ENCODE measurements at places on chromosomes 2 and 18.

- no peak for DNase-seq
These were observed 55.4 kb downstream of the EPAS1 start for GRCh38 chr2:46352621-46353020.

GRCh38 chr2:6372317-6372901, 493.3 kb downstream of the CMPK2 start:
- no peak for DNase-seq

DNA sequence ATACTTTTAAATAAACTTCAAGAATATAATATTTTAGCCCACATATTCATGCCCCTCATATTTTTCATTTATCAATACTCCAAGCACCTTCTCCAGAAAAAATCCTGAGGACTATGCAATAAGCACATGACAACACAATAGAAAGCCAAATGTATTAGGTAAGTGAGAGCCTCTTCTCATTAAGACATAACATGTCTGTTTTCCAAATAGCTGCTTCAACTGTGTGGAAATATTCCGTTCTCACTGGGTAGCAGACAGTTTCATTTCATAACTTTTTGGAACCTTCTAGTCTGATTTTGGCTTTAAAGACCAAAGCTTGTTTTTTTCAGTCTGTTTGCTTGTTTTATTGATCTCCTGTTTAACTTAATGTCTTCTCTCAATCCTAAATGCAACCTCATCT, 137.8 kb downstream of the PIK3C3 start:
- DNase-seq = no peak

GRCh38 chr2:102069311-102069974, 73.1 kb upstream of the IL1R1 start:
- DNase-seq = no peak

- no peak for DNase-seq
These were observed 436.4 kb downstream of the RNF144A start for GRCh38 chr2:7353571-7353970.

- no peak for DNase-seq
These were observed 9.6 kb downstream of the RAX start for GRCh38 chr18:59263661-59264060.

DNA sequence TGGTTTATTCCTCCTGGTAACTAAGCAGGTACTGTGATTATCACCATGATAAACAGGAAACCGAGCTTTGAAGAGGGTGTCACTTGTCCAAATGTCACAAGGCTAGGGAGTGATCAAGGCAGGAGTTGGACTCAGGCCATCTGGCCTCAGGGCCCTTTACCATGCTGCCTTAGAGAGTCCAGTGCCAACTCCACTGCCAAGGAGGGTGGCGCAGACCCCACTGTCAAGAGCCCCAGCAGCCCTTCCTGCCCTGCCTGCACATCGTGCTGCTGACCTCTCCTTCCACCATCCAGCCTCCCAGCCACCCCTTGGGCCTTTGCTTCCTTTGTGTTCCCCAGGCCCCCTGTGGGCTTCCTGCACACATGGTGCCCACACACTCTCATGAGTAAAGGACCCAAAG, 48.3 kb downstream of the TNS1 start:
- no peak for DNase-seq

DNA sequence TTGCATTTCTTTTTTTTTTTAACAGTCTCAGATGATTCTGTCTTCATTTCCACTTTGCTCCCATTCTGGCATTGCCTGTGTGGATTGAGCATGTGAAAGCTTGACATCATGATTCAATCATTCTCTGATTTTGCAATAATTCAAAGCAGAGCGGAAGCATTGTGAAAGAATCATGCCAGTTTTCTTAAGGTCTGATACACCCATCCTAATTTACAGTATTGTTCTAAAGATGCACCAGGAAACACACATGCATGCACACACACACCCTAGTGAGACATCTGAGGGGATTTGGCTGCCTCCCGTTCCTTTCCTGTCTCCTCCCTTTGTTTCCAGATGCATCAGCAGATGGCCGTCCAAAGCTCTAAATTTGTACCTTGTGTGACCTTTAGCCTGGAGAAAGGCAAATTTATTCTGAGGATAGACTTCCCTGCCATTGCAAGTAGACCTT, 97.3 kb downstream of the FMNL2 start:
- no peak for DNase-seq

DNA sequence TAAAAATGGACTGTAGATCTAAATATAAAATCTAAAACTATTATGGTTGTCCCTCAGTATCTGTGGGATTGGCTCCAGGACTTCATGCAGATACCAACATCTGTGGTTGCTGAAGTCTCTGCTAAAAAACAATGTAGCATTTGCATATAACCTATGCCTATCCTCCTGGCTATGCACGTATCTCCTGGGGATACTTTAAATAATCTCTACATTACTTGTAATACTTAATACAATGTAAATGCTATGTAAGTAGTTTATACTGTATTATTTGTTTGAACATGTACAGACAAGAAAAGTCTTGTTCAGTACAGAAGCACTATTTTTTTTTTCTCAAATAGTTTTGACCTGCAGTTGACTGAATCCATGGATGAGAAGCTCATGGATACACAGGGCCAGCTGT, 134.9 kb downstream of the ZAP70 start:
- no peak for DNase-seq

DNA sequence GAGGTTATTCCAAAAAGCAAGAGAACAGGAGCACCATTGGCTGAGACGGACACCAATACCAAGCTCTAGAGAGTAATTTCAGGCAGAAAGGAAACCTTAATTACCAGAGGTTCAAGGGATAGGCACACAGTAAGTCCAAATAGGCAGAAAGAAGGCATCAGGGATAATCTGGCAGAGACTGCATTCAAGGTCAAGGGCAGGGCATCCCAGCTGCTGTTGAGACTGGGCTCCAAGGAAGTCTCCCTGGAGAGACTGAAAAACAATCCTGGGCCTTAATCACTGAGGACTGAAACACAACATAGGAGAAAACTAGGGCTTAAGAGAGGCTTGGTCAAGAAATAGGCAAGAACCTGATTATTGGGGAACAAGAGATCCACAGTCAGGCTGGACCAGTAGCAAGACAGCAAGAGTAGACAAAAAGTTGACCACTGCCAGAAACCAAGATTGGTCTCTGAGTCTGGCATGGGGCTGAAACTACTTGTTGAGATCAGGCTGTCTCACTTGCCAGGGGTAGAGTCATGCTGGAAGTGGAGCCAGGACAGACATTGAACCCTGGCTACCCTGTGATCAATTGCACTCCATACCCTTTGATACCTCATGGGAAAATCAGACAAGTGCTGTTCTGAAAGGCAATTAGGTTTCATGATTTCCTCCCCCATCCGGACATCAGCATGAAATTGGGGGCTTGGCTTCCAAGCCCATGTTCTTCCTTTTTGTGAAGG, 193.2 kb upstream of the TNP1 start:
- DNase-seq = no peak

GRCh38 chr18:62407660-62408059, 82.5 kb downstream of the TNFRSF11A start:
- no peak for DNase-seq

DNA sequence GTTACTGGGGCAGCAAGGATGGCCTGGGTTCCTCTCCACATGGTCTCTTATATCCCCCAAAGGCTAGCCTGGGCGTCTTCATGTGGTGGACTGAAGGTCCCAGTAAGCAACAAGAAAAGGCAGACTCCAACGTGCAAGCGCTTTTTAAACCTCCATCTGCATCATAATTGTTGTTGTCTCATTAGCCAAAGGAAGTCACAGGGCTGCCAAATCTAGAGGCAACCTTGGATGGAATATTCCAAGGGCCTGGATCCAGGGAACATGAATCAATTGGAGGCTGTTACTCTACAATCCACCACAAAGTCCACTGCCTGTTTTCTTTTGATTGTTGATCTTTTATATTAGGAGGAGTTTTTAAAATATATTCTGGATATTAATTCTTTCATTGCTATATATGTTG, 118.8 kb downstream of the SH3RF3 start:
- no peak for DNase-seq

DNA sequence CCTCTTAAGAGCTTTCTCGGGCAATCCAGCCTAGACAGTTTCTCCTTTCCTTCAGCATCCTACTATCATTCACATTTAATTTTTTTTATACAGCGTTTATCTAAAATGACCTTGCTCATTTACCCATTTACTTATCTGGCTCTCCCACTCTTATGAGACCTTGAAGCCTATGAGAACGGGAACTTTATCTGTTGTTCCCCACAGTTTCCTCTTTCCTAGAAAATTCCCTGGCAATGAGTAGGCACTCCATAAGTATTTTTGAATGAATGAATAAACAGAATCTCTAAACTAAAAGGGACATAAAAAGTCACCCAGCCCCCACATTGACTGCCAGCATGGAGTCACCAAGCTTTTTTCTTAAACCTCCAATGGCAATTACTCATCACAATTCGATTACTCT, 353.2 kb downstream of the METTL4 start:
- no peak for DNase-seq

DNA sequence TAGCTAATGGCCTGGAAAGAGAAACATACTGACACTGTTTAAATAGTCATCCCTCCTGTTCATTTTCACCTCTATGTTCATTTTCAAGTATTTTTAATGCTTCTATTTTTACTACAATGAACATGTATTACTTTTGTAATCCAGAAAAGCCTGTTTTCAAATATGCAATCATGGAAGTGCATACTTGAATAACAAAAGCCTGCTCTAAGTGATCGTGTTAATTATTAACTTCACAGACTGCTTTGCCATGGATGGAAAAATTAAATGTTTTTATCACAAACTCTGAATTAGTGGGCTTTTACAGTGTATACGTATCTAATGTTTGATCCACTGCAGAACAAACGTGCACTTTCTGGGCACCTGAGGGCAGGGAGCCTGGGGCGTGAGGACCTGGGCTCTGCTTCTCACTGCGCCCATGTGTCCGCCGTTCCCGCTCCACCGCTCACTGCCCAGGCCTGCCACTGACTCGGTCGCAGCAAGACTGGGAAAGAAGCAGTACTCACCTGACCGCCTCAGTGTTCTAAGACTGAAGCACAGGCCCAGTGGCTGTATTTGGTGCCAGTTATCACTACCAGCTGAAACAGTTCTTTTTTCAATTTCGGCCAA, 80.6 kb downstream of the UXS1 start:
- no peak for DNase-seq

GRCh38 chr2:70519453-70519852, 34.2 kb downstream of the TGFA start:
- DNase-seq = no peak

GRCh38 chr2:3420076-3420768, 40.7 kb downstream of the TRAPPC12 start:
- no peak for DNase-seq

GRCh38 chr18:60277855-60278480, 94.6 kb downstream of the MC4R start:
- DNase-seq = no peak
